ENCODE measurements at places on chromosomes 2 and 18. TPM values are rescaled to one million over a fixed set of nuclear protein-coding genes. Genes with fewer than 3 reads are reported as not detected.
A peak's percentile ranks its signal among the peaks of the same experiment; 100 is the strongest.

Gene STAT4
- polyA plus RNA-seq, result 1.9 TPM

Gene UGT1A4
- polyA plus RNA-seq, result not detected

- DNase-seq, result no peak
These were observed 429.2 kb downstream of the TDRD15 start for GRCh38 chr2:21552981-21553380.

DNA sequence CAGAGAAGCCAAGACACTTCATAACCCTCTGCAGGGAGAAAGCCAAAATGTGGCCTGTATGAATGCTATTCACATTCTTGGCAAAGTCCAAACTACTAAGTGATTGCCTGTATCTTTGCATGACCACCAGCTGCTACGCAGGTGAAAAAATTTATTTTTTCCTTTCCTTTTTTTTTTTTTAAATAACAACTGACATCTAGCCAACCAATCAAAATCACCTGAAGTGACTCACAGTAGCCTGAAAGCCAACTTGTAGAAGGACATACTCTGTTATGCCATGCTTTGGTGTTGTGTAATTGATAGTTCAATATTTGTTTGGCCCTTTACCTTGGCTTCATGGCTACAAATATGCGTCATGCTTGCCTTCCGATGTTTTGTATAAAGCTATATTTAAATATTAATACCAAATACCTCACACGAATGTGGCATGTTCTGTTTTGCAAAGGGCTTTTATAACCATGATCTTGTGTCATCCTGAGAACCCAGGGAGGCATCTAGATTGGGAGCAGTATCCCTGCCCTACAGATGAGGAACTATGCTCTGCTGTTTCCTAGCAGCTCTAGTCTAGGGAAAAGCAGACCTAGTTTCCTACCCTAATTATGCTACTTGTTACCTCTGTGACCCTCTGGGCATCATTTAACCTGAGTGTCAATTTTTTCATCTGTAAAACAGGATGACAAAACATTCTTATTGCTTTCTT is 102.1 kb downstream of the MYOM1 start:
- no peak for DNase-seq

DNA sequence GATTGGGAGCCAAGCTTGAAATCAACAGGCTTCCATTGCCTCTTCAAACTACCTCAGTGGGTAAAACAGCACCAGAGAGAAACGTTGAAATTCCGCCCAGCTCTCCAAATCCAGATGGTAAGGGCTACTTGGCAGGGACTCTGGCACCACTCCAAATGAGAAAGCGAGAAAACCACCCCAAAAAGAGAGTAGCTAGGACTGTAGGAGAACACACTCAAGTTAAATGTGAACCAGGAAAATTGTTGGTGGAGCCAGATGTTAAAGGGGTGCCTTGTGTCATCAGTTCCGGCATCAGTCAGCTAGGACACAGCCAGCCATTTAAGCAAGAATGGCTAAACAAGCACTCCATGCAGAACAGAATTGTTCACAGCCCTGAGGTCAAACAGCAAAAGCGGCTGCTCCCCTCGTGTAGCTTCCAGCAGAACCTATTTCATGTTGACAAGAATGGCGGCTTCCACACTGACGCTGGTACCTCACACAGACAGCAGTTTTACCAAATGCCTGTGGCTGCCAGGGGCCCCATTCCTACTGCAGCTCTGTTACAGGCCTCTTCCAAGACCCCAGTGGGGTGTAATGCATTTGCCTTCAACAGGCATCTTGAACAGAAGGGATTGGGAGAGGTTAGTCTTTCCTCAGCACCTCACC is 167.3 kb downstream of the ASXL3 start:
- DNase-seq, result no peak

DNA sequence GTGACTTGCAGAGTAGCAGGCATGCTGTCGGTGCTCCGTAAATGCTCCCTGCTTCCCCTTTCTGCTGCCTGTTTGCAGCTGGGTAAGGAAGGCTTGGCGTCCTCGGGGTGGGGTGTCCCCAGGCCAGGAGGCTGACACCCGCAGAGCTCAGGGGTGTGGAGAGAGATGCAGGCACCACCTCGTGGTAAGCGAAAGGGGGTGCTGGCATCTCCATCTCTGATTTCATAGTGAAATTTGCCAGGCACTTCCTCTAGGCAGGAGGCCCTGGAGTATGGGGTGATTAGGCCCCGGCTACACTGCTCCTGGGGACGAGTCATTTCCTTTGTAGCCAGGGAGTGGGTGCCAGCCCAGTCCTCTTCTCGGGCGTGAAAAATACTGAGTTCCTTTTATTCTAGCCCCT is 160.4 kb downstream of the KLHL29 start:
- DNase-seq, result peak; percentile 77

GRCh38 chr18:48165111-48165866 is 234.8 kb upstream of the SMAD2 start:
- DNase-seq, result no peak

DNA sequence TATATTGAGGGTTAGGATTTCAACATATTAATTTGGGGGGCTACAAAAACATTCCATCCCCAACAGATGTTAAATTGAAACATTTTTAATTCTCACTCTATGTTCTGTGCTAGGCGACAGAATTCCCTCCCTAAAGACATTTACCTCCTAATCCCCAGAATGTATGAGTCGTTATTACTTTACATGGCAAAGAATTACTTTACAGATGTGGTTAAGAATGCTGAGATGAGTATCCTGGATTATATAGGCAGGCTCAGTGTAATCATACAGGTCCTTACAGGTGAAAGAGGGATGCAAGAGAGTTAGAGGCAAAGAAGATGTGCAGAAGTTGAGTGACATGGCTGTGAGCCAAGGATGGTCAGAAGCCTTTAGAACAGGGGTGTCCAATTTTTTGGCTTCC is 974.1 kb upstream of the ACVR2A start:
- DNase-seq, result no peak

- no peak for DNase-seq
These were observed 773.9 kb downstream of the BCL11A start for GRCh38 chr2:59779571-59779970.

DNA sequence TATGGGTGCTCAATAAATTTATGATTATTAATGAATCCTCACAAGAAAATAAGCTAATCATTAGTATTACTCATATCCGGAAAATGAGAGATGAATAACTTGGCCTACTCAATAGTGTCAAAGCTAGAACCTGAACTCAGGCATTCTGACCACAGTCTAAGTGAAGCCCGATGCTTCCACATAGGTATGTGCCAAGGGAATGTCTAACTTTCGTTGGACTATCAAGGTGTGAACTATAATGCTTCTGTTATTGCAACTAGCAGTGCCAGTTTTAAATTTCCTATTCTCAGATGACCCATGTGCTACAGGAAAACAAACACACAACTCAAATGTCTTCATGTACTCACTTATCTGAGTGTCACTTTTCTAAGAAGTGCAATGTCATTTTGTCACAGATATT is 1.8 kb downstream of the BARD1 start:
- peak; percentile 38 for DNase-seq

- peak; percentile 45 for DNase-seq
These were observed 23.3 kb downstream of the SPTBN1 start for GRCh38 chr2:54479424-54479823.

Gene C2orf74
- polyA plus RNA-seq, result 17.9 TPM

DNA sequence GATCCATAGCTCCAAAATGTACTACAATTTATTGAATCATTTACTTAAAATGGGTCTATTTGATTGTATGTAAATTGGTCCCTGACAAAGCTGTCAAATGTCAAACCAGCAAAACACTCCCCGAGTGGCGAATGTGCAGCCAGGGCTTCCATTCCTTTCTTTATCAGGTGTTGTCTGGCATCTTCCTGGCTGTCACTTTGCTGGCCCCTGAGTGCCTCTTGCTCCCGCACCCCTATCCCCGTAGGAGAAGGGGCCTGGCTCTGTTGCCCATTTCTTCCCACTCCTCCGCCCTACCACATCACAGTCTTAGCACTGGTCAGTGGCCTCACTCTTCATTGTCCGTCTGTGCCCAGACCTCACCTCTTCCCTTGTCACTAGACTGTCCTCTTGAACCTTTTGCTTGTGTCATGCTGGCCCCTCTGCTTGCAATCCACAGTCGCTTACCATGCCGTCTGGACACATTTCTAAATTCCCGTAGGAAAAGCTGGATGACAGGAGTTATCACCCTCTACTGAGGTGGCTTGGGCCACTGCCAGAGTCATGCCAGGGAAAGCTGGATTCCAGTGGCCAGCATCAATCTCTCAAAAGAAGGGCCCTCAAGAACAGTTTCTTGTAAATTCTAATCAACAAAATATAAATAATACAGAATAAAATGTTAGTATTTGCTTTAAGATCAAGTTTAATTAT is 15.4 kb downstream of the UBE2F start:
- no peak for DNase-seq

DNA sequence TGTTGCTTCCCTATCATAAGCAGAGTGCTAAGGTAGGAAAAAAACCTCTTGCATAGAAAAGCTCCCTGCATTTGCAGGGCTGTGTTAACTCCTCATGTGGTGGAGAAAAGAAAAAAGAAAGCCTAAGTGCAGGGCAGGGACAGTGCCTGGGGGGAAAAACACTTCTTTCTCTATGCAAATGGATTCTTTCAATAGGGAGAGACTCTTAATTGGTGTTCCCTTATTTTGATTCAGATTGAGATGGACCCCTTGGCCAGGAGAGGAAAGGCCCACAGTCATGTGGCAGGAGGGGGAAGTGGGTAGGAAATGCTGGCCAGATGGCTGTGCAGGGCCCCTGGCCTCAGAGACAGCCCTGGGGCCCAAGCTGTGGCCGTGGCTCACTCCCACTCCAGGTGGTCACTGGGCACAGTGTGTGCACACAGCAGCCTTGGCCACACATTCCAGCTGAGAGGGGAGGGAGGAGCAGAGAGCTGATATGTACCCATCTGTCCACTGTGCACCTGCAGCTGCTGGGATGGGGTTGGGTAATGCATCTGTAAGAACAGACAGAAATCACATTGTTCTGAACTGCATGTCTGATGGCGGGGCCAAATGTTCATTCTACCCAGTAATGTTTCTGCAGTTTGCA is 410.4 kb downstream of the DSC3 start:
- no peak for DNase-seq

Measured in GM23248 (cell line).